NCI-H2081 (cell line): ENCODE measurements at places on chromosomes 6 and 20.

DNA sequence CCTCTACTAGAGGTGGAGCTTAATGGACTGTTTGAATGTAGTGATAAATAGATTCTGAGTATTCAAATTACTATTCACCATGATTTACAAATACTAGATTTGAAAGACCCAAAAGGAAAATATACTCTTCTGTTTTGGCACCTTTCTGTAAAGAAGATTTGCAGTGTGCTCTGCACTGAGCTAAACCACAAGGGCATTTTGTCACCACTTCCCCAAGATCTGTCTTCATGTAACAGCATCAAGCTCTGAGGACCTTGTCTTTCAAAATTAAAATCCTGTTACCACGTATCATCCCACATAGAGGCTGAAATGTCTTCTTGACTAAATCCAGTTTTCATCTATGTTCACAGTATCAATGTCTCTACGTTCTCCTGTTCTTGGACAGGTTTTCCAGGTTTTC lies 3.3 kb upstream of the PGK2 start:
- DNase-seq: no peak

DNA sequence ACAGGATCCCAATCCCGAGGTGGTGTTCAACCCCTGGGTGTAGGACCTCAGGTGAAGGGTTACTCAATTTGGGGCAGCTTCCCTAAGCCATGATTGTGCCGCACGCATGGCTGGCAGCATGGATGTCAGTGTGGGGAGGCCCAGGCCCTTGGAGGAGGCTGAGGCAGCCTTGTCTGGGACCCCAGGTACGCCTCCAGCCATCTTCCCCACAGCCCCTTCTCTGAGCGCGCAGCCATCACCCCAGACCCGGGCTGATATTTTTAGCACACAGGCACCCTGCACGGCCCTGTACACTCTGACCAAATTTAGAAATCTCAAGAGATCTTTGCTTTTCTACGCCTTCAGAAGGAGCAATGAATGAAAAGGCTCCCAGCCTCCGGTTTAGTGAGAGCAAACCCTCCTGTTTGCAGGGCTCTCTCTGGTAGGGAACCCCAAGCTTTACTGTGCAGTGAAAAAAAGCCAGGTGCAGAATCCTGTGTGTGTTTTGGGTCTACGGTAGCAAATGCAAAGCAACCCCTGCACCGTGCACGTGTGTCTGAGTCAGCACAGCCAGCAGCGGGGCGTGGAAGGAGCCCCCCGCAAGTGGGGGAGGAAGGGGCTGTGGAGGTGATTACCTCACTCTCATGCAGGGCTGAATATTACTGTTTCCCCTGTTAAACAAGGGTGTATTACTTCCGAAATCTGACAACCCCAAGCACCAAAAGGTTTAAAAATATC lies 44.3 kb downstream of the CTCFL start:
- no peak for DNase-seq

- no peak for DNase-seq
Observed at GRCh38 chr6:37938909-37939308, 119.4 kb downstream of the ZFAND3 start.

DNA sequence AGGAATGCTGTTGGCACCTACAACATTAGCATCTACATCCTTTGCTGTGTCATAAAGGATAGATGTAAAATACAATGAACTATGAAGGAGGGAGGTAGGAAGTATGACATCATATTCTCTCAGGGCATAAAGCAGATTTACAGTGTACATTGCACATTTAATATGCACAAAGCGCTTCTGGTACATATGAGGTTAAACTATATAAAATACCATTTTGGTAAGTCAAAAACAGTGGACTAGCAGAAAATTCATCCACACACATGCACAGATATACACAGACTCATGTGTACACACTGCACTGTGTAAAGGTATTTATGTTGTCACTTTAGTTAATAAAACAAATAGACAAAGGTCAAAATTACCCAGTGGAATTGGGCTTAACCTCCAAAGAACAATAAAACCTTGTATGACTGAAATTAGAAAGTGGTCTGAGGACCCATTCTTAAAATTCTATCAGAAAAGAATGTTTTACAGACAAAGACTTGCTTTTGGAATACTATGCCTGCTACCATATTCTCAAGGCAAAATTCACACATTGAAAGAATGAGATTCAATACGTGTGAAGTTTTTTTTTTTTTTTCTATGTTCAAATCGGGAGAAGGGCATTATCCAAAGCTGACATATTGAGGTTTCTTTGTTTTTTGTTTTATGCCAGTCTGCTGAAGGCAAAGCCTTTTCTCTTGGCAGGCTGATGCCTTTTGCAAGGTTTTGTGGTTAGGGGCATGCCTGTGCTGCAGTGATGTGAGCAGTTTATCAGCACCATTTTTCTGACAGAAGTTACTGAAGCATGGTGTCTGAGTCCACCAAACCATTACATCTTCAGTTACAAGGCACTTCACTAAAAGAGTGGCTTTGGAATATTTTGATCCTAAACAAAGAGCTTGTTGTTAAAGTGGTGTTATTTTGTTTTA lies 199.0 kb downstream of the PLCB1 start:
- DNase-seq: no peak

DNA sequence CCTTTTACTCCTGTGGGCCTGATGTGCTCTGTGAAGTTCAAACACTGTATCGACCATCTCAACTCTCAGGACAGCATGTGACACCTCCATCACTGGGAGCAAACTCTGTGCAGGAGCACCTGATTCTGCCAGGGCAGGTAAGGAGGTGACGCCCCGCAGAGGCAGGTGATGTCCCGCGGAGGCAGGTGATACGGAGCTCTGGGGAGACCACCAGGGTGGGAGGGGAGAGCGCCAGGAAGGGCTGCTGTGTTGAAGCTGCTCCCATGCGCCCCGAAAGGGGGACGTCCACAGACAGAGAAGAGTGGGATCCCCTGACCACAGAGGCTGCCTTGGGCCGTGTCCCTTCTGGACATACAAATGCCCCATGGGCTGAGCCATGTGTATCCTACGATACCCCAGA lies 58.3 kb downstream of the DACT2 start:
- DNase-seq: no peak

GRCh38 chr20:10665791-10666190 lies 8.0 kb downstream of the JAG1 start:
- no peak for DNase-seq

DNA sequence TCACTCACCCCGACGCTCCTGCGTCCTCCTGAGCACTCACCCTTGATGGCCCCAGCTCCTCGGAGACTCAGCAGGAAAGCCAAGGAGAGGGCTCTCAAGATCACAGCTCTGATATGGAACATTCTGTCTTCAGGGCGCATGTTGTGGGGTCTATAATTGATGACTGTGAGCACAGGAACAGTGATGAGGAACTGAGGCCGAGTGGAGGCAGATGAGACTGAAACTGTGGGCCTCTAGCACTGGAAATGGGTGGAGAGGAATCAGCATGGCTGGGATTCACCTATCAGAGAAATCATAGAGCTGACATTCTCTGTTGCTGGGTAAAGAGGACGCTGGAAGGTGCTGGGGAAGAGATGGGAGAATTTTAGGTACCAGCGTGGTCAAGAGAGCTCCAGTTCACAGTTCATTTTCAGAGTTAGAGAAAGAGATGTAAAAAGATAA lies at the start of gene HLA-DPA1:
HLA-DPA1 (minus strand) TSS at position 219 of the 441 bp plus-strand sequence.
- DNase-seq: no peak
